ENCODE measurements at places on chromosomes 2 and 18. TPM values are rescaled to one million over a fixed set of nuclear protein-coding genes. Genes with fewer than 3 reads are reported as not detected.

ABCG8 gene
- total RNA-seq: not detected

SCN7A gene
- total RNA-seq: not detected

GAD1 gene
- not detected for total RNA-seq

AGXT gene
- total RNA-seq: not detected

VWA3B gene
- not detected for total RNA-seq

POTEE gene
- total RNA-seq: not detected

POLR1A gene
- 18.8 TPM for total RNA-seq

ZDBF2 gene
- 3.0 TPM for total RNA-seq

PRSS56 gene
- total RNA-seq: not detected

SCTR gene
- not detected for total RNA-seq

DSG4 gene
- not detected for total RNA-seq

OLA1 gene
- total RNA-seq: 135 TPM

NCKAP5 gene
- 0.49 TPM for total RNA-seq

CRYBA2 gene
- total RNA-seq: not detected

SLC30A3 gene
- 3.4 TPM for total RNA-seq

SERPINB4 gene
- total RNA-seq: not detected

SFTPB gene
- total RNA-seq: not detected

OSR1 gene
- not detected for total RNA-seq

STARD6 gene
- total RNA-seq: not detected

CNRIP1 gene
- 78.7 TPM for total RNA-seq

ASPRV1 gene
- total RNA-seq: 0.10 TPM

CD302 gene
- 5.2 TPM for total RNA-seq

VSNL1 gene
- total RNA-seq: not detected

UPP2 gene
- total RNA-seq: not detected

NEU2 gene
- not detected for total RNA-seq

SCG2 gene
- total RNA-seq: 1.3 TPM

SGPP2 gene
- total RNA-seq: not detected

Data from mammary microvascular endothelial cell (primary cell).